Activated CD4-positive, alpha-beta memory T cell treated with anti-CD3 and anti-CD28 coated beads for 36 hours (primary cell): ENCODE measurements at places on chromosomes 12 and 14. TPM values are rescaled to one million over a fixed set of nuclear protein-coding genes. Genes with fewer than 3 reads are reported as not detected.

DNA sequence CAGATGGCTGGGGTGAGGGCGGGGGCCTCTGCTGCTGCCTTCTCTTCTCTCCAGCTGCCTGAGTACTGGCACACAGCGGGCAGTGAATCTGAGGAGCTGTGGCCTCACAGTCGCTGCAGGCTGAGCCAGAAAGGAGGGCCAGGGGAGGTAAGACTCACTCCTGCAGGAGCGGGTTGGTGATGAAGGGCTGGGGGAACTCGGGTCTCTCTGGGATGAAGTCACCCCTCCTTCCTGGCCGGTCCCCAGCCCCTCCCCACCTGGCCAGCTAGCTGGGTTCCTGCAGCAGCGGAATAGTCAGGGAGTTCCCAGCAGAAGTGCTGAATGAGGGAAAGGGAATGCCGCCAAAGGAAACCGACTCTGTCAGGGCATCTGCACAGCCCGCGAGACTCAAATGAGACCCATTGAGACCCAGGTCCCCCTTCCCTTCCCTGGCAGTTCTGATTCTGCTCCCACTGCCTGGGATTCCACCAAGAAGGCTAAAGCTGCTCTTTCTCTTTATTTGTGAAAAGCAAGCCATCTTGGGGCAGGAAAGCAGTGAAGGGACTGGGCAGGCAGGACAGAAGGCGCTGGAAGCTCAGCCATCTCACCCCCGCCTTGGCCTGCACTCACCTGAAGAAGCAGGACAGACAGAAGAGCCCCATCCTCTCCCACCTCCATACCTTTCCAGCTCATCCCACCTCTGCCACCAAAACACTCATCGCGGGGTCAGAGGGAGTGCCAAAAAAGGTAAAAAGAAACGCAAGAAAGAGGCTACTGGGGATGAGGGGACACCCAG, 5.3 kb downstream of the NGB start:
- DNase-seq = no peak

GRCh38 chr14:61582815-61583214, 112.5 kb upstream of the HIF1A start:
- no peak for DNase-seq

DNA sequence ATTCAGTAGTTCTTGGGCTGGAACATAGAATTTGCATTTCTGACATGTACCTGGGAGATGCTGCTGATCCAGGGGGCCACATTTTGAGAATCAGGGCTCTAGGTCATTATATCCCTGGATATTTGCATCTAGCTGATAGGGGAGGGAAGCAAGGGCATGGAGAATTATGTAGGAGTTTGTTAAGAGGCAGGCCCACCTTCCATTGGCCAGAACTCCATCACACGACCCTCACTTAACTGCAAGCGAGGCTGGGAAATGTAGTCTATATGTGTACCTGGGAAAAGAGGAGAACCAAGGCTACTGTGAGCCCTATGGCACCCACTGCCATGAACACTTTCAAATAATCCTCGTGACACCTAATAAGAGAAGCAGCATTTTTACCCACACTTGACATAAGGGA, 657.6 kb downstream of the MED13L start:
- DNase-seq = no peak

DNA sequence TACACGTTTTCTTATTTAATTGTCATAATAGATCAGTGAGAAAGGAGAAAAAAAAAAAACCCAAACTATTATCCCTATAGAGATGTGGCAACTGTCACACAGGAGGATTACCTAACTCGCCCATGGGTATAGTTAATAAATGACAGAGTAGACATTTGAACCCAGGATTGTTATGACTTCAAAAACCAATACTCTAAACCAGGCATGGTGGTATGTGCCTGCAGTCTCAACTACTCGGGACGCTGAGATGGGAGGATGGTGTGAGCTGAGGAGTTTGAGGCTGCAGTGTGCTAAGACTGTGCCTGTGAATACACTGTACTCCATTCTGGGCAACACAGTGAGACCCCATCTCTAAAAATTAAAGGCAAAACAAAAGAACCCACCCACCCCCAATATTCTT, 114.5 kb downstream of the DENND5B start:
- no peak for DNase-seq

- DNase-seq = no peak
Observed at GRCh38 chr12:108173160-108173559, 44.1 kb downstream of the WSCD2 start.

- DNase-seq = no peak
Observed at GRCh38 chr12:92961949-92962348, 32.9 kb upstream of the EEA1 start.

GRCh38 chr12:38646146-38646545, 259.2 kb downstream of the CPNE8 start:
- no peak for DNase-seq

GRCh38 chr12:11701433-11701832, 52.0 kb downstream of the ETV6 start:
- no peak for DNase-seq

DNA sequence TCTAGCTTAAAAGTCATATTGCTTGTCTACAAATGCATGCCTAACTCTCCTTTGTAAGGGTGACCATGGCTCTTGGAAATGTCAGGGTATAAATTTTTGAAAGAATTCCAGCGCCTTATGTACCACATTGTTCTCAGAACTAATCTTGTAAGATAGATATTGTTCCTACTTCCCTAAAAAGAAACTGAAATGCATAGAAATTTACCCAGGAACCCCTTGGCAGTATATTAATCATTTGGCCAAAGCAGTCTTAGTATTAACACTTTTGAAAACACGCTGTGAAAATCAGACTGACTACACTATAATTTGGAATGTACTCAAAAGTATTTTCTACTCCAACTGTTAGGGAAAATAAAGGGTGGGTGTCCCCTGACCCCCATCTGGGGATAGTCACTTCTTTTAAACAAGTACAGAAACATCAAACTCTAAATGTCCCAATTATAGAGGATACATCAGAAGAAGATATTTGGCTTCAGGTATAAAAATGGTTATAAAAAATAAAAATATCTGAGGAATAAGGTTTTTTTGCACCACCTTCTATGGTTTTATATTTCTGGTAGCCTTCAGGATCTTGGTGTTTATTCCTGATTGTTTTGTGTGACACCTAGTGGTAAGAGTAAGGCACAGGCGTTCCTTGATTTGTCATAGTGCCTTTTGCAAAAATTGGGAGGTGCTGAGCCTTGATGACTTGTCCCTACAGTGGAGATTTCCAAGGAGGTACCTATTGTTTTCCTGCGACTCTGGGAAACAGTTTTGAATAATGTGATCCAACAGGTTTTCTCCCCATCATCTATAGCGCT, 2.2 kb upstream of the NFKBIA start:
- no peak for DNase-seq

IL31 gene
- 3.8 TPM for total RNA-seq

BCL2L14 gene
- total RNA-seq = 12.7 TPM

VIPAS39 gene
- total RNA-seq = 14.9 TPM

CIDEB gene
- total RNA-seq = 22.6 TPM

TMEM30B gene
- total RNA-seq = 1.6 TPM

BLOC1S1 gene
- 153 TPM for total RNA-seq

PLEKHG7 gene
- not detected for total RNA-seq

REP15 gene
- total RNA-seq = 0.22 TPM
